Stimulated activated CD8-positive, alpha-beta memory T cell treated with anti-CD3 and anti-CD28 coated beads, Interleukin-7, amount 100 ng/mL, for 24 hours (primary cell): ENCODE measurements at places on chromosomes 6 and 20.

DNA sequence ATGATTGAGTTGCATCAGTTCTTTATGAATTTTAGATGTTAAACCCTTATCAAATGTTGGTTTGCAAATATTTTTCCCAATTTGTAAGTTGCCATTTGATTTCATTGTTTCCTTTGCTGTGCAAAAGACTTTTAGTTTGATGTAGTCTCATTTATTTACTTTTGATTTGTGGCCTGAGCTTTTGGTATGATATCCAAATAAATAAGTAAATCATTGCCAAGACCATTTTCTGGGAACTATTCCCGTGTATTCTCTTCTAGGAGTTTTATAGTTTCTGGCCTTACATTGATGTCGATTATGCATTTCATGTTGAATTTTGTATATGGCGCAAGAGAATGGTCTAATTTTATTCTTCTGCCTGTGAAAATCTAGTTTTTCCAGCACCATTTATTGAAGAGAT, 13.4 kb downstream of the AIG1 start:
- no peak for DNase-seq

DNA sequence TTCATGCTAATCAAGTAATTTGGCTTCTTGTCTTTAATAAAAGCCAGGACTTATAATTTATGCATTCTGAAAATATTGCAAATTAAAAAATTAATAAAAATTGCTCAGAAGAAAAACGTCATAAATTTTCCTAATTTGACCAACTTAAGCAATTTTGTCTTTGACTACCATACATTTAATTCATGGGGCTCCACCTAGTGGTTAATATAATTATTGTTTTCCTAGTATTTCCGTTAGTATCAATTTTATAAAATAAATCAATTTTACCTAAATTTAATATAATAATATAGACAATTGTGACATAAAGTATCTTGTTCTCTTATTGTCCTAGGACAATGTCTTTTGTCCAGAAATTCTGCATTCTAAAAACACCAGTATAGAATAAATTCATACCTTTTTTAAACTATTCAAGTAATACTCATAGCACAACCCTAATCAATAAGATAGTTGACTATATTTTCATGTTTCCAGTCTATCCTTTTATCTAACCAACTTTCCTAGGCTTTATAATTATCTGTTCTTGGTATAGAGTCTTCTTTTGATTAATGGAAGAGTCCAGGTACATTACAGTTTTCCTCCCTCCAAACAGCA, 319.9 kb downstream of the TRDN start:
- no peak for DNase-seq

DNA sequence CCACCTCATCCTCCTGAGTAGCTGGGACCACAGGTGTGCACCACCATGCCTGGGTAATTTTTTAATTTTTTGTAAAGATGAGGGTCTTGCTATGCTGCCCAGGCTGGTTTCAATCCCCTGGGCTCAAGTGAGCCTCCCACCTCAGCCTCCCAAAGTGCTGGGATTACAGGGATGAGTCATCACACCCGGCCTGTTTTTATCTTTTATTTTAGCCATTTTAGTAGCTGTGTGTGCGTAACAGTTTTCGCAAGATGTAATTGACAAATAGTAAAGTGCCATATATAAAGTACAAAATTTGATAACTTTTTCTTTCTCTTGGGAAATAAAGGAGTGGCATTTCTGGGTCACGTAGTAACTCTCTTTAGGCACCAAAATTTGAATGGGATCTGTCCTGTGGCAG, 21.4 kb downstream of the SNAI1 start:
- no peak for DNase-seq

- no peak for DNase-seq
Measured at GRCh38 chr6:44918671-44919296, 409.3 kb upstream of the RUNX2 start.

DNA sequence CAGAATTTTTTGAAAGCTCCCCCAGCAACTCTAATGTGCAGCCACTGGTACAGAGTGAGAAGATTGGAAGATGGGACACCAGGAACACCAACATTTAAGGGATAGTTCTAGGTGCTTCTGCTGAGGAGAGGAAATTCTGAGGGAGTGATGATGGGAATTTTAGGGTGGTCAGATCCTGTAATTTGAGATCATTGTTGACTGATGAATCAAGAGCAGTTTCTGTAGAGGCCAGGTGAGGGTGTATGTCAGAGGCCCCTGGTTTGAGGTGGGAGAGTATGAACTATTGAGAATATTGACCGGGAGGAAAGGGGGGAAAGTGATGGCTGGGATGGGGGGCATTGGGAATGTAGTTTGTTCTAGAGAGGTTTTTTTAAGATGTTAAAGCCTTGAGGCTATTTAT, 47.2 kb downstream of the PTPRA start:
- no peak for DNase-seq

GRCh38 chr20:12293900-12294299, 376.2 kb downstream of the BTBD3 start:
- DNase-seq = no peak

- no peak for DNase-seq
Measured at GRCh38 chr6:29608131-29608530, 23.2 kb downstream of the OR2H2 start.

GRCh38 chr6:37129566-37129965, 40.4 kb upstream of the PIM1 start:
- DNase-seq = no peak

DNA sequence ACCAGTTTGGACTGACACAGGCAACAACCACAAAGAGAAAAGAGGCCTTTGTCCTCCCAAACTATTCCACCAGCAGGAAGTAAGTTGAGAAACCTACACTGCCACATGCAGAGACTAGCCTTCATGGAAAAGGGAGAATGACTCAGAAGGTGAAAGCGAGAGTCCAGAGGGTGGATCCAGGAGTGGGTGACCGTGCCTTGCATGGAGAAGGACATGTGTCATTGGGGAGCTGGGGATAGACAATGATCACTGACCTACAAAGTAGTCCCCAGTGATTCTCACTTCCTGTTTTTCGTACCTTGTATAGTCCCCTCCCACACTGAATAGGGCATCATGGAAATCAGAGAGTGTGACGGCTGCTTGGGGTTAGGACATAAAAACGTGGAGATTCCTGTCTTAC, 91.9 kb downstream of the MYLK4 start:
- no peak for DNase-seq

GRCh38 chr6:111494951-111495635, 12.1 kb upstream of the REV3L start:
- no peak for DNase-seq

GRCh38 chr20:47118206-47118605, 223.6 kb downstream of the EYA2 start:
- no peak for DNase-seq

GRCh38 chr6:166441325-166442078, 58.8 kb upstream of the MPC1 start:
- DNase-seq = no peak

DNA sequence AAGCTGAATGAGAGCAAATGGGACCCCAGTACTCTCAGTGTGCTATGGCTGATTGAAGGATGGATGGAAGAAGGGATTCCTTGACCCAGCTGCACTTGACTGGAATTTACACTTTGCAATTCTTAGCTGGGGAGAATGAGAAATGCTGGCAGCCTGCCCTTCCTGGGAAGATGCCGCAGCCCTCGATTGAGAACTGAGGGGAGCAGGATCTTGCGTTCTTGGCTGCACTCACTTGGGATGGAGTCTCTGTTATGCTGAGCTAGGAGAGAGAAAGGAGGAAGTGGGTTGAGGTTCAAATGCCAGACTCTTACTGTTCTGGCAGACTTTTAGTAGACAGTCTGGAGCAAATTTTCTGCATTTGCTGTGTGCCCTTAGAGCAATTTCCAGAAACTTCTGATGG, 221.2 kb downstream of the FNDC1 start:
- DNase-seq = no peak

DNA sequence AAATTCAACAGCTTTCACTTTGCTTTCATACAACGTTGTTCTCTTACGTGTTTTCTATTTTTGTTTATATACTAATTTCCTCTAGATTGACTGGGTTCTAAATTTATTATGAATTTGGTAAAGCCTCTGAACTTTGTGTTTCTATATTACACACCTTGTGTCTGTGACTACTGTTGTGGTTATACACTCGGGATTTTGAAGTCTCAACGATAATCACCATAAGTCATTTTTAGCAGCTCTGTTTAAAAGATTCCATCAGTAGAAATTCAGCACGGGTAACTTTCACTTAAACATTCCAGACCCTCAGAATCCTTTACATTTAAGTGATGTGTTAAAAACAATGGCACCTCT, 31.8 kb upstream of the HBS1L start:
- DNase-seq = no peak

- DNase-seq = no peak
Measured at GRCh38 chr6:22079783-22080182, 217.1 kb downstream of the PRL start.
